Bronchial epithelial cell (primary cell): ENCODE measurements at places on chromosomes 6 and 20. TPM values are rescaled to one million over a fixed set of nuclear protein-coding genes. Genes with fewer than 3 reads are reported as not detected.

SIRPB2 gene
- total RNA-seq, result under 0.01 and 0.26 TPM in 2 replicates

GATA5 gene
- not detected in 2 replicates for total RNA-seq

NFS1 gene
- 14.1 and 15.5 TPM in 2 replicates for total RNA-seq

PACSIN1 gene
- not detected in 2 replicates for total RNA-seq

NRSN2 gene
- total RNA-seq, result 2.1 and 4.4 TPM in 2 replicates

BPI gene
- not detected in 2 replicates for total RNA-seq

GABRR1 gene
- total RNA-seq, result not detected in 2 replicates

PAX1 gene
- not detected in 2 replicates for total RNA-seq

GJA10 gene
- total RNA-seq, result not detected in 2 replicates

CPNE1 gene
- 76.3 and 85.5 TPM in 2 replicates for total RNA-seq

DNA sequence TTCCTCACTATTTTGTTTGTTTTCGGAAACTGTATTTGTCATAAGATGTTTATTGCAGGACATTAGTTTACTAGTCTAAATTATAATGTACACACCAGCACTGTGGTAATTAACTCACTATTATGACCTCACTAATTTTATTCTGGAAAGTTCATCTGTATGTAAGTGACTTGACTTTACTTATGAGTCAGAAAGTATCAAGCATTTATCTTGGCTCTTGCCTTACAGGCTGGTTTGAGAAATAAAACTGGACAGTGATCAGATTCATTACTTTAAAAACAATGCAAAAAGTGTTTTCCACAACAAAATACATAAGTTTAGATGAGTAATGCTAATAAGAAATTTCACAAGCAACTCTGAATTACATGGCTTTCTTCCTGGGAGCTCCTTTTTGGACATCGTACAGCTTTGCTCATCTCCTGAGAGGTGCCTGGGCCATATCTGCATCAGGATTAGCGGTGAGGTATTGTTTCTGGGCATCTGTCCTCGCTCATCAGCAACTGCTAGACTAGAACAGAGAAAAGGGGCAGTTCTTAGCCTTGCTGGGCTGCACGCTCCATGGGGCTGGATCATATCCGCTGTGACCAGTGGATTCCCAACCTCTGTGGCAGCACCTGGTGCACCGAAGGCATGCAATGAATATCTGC is 179.8 kb downstream of the SOD2 start:
- no peak for DNase-seq

DNA sequence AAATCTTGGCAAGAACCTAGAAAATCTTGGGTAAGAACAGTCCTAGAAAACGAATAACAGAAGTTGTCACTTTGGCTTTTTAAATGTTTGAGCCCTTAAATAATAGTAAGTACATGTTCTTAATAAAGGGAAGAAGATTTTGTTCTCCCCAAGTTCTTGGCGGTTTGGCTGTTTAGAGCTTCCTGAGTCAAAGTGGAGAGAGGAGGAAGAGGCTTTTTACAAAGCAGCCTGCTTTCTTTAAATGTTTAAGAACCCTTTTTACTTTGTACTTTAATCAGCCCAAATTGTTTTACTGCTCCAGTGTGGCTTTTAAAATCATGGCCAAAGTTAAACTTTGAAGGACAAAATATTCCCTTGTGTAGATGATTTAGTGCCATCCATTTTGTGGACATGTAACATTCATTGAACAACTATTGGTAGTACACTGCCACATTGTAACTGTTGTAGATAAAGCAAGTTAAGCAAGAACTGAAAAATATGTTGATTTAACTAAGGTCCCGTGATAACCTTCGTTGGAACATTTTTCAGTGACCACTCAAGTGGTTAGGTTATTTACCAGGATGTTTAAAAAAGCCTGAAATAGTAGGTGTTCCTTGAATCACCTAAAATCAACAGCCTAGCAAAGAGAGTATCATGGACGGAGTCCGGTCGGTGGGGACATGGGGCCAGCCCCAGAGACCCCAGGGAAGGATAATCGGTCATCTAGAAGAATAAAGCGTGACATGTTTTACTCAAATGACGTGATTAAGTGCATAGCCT is 2.4 kb downstream of the AMD1 start:
- DNase-seq, result peak; percentile 17

- no peak for DNase-seq
These were observed 10.6 kb downstream of the ACSS2 start for GRCh38 chr20:34887023-34887422.

DNA sequence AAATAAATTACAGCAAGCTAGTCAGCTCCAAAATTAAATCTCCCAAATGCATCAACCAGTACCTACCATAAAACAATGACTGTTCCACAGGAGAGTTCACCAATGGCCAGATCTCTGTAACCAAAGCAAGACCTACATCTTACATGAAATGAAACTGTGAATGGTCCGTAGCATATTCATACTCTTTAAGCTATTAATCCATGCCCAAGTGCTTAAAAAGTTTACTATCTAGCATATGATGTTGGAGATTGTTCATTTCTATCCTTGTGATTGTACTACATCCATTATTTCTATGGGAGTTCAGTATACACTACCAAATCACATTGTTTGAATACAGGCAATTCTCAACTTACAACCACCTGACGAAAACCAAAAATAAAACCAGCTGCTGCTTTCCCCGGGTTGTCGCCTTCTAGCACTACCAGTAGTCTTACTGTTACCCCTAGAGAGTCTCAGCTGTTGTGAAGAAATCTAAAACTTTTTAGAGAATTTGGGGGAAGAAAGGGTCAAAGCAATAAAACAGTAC is 38.0 kb downstream of the HIVEP2 start:
- no peak for DNase-seq

GRCh38 chr20:37935435-37935834 is 32.5 kb downstream of the VSTM2L start:
- no peak for DNase-seq

DNA sequence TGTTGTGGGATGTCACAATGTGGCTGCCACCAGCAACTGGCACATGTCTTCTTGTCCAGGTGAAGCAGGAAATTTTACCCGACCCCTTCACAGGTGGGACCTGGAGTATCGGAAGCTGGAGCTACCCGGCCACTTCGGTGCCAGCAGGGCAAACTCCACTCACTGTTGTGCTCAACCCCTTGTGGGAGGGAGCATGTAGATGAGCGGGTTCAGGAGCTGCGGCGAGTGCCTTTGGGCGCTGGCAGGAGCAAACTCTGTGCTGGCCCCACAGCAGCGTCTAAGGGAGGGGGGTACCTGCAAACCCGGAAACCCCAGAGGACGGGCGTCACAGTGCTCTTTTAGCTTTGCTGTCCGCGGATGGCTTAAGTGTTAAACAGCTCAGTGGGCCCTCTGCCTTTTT is 20.7 kb upstream of the SULF2 start:
- no peak for DNase-seq

- DNase-seq, result peak; percentile 32
These were observed 662 bp upstream of the SLC9A8 start for GRCh38 chr20:49811825-49812506.

GRCh38 chr6:16811277-16811979 is 50.2 kb upstream of the ATXN1 start:
- DNase-seq, result no peak

DNA sequence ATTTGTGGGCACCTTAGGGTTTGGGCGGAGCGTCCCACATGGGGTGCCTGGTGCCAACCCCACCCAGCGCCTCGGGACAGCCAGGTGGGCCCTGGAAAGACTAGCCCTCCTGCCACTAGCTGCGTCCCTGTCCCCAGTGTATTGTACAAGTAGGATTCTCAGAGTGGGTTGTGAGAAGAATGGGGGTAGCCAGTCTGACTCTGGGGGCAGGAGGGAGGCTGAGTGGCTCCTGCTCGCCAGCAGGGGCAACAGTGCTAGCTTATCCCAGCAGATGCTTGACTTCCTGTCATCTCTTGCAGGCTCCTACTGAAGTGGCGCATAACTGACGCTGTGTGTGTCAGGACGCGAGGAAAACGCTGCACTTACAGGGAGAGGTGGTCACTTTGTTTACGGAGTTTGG is 9.3 kb downstream of the PSMA7 start:
- DNase-seq, result no peak

GRCh38 chr6:82908661-82909060 is 157.0 kb downstream of the UBE3D start:
- peak; percentile 27 for DNase-seq

- DNase-seq, result peak; percentile 15
These were observed 1.6 kb upstream of the MED23 start for GRCh38 chr6:131629651-131630050.

- no peak for DNase-seq
These were observed 155.5 kb downstream of the CDH4 start for GRCh38 chr20:61407561-61407960.

- no peak for DNase-seq
These were observed 404 bp downstream of the SLC22A23 start for GRCh38 chr6:3456395-3456897.

DNA sequence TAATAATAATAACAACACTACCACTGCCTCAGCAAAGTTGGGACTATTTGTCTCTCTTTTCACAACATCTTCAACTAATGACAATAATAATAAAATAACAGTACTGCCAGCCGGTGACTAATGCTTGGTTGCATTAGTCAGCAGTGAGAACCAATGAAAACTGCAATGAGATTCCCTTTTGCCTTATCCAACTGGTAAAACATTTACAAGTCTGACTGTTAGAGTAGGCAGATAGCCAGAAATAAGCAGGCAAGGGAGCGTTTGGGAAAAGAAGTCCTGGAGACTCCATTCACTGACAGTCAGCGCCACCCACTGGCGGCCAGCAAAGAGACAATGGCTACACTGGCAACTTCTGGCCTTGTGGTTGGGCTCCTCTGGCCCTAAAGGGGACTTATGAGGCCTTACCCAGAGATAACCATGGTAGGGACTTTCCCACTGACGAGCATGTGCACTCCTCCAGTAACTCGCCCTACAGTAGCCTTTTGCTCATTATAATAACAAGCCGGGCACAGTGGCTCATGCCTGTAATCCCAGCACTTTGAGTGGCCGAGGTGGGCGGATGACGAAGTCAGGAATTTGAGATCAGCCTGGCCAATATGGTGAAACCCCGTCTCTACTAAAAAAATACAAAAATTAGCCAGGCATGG is 3.4 kb upstream of the NSFL1C start:
- peak; percentile 99 for DNase-seq

DNA sequence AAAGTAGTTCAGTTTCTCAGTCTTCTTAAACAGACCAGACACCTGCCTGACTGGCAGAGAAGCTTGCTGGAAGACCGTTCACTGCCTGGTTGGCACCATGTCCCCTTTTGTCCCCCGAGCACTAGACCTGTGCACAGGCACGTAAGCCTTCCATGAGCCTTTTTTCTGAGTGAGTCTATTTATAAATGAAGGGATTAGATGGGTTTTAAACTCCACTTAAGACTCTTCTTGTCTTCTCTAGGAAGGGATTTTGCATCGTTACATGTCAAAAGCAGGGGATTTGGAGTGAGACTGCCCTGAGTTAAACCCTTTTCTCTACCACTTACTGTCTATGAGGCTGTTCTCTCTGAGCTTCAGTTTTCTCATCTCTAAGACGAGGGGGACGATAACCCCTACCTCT is 37.6 kb downstream of the STK35 start:
- no peak for DNase-seq

GRCh38 chr6:150894935-150895552 is 29.5 kb downstream of the MTHFD1L start:
- DNase-seq, result peak; percentile 75

GRCh38 chr6:64983089-64983488 is 723.9 kb downstream of the EYS start:
- no peak for DNase-seq

GRCh38 chr6:170201361-170201760 is 89.5 kb downstream of the DLL1 start:
- DNase-seq, result no peak

DNA sequence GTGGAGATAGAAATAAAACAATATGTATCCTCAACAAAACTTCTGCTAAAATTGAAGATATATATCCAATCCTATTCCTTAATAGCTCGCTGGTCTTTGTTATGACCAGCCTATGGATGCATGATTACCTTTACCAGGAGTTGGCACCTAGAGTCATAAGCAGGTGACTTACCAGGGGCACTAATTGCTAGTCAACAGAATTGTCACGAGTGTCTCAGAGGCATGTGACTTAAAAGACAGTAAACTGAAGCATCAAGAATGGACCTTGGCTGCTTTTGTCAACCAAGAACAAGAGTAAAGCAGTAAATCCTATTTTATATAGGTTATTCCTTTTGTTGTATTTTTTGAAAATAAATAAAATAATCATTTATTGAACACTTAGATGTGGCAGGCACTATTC is 115.4 kb downstream of the MYO6 start:
- no peak for DNase-seq

GRCh38 chr6:37814374-37814773 is 5.2 kb upstream of the ZFAND3 start:
- DNase-seq, result no peak

GRCh38 chr6:18467741-18468502 is 80.8 kb downstream of the RNF144B start:
- no peak for DNase-seq

DNA sequence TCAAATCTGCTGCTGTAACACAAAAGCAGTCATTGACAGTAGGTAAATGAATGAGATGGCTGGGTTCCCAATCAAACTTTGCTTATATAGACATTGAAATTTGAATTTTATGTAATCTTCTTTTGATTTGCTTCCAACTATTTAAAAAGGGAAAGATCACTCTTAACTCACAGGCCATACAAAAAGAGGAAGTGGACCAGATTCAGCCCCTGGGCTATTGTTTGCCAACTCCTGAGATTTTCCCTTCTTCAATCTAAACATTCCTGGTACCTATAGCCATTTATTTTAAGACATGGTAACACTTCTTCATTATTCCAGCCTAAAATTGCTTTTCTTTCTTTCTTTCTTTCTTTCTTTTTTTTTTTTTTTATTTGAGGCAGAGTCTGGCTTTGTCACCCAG is 260.6 kb downstream of the TFAP2A start:
- no peak for DNase-seq

GRCh38 chr6:35562060-35562459 is 49.4 kb upstream of the TULP1 start:
- DNase-seq, result peak; percentile 32

DNA sequence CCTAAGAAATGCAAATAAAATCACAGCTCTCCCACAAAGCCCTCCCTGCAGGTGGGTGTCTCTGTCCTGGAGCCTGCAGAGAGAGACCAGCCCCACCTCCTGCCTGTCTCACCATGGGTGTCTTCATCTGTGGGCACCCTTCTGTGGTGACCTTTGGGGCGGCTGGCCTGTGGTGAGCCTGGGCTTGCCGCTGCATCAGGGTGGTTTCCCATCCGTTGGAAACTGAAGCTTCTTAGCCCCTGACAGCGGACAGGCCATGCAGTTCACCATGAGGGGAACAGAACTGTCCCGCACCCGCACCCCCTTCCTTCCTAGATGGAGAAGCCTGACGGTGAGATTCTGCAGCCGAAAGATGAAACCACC is 42.3 kb upstream of the FRMD1 start:
- no peak for DNase-seq

- DNase-seq, result no peak
These were observed 13.3 kb downstream of the TP53INP2 start for GRCh38 chr20:34717230-34718095.
